ENCODE measurements at places on chromosomes 5 and 9.

GRCh38 chr9:91710158-91710557 lies 239.9 kb downstream of the ROR2 start:
- no peak for DNase-seq

GRCh38 chr5:148760945-148761638 lies 65.3 kb upstream of the ADRB2 start:
- DNase-seq = no peak

GRCh38 chr5:171783051-171783450 lies 2.6 kb upstream of the SMIM23 start:
- peak; percentile 31 for DNase-seq

DNA sequence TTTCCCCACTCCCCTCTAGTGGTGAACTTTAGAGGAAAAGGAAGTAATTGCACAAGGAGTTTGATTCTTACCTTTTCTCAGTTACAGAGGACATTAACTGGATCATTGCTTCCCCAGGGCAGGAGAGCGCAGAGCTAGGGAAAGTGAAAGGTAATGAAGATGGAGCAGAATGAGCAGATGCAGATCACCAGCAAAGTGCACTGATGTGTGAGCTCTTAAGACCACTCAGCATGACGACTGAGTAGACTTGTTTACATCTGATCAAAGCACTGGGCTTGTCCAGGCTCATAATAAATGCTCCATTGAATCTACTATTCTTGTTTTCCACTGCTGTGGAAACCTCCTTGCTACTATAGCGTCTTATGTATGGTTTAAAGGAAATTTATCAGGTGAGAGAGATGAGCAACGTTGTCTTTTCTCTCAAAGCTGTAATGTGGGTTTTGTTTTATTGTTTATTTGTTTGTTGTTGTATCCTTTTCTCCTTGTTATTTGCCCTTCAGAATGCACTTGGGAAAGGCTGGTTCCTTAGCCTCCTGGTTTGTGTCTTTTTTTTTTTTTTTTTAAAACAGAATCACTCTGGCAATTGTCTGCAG lies 25.3 kb downstream of the SLC22A5 start:
- DNase-seq = no peak

GRCh38 chr5:114434396-114435219 lies 72.7 kb downstream of the KCNN2 start:
- peak; percentile 88 for DNase-seq

Data from NCI-H226 (cell line).